CD4-positive, alpha-beta T cell treated with Interleukin-4 for 1 hour (primary cell): ENCODE measurements at places on chromosomes 12 and 14.

DNA sequence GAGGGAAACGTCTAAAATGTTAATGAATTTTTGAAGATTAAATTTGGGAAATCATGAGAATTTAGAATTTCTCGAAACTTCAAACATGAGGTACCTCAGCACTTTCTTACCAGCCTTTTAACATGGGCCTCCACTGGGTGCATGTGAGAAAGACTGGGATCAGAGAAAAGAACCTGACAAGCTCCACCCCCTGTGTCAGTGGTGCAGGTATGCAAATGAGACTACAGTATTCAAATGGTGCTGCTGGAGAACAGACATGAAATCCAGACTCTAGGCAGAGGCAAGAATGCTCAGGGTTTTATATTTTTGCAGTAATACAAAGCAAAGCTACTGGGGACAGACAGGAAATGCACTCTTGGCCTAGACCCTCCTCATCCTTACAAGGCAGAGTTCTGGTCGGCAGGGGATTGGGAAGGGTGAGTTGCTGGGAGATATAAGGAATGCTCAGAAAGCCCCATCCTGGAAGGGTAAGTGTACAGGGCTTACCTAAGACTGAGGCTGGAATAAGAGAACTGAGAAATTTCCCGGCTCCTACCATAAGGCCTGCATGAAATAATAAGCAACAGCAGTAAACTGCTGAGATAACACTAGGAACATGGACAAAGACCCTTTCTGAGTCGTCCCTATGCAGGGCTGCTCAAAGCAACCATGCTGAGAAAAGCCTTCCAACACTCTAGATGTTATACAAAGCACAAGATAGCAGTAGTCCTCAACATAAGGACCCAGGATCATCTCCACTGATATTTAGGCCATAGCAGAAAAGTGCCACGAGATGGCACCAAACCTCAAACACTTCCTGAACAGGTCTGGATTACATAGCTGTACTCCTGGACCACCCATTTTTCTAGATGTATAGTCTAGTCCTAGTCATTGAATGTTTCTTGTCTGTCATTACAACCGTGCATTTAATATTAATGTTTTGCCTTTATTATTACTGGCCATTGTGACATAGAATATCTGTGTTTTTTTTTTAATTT lies 260.8 kb downstream of the RASSF9 start:
- no peak for DNase-seq

- DNase-seq = no peak
Measured at GRCh38 chr12:15787778-15788177, 1.4 kb downstream of the EPS8 start.

- no peak for DNase-seq
Measured at GRCh38 chr12:59934486-59934885, 338.7 kb downstream of the SLC16A7 start.

GRCh38 chr14:105466531-105467248 lies 7.9 kb upstream of the CRIP2 start:
- no peak for DNase-seq

GRCh38 chr14:43677581-43677980 lies 829.5 kb downstream of the FSCB start:
- DNase-seq = no peak

GRCh38 chr12:132315507-132315906 lies 13.9 kb downstream of the GALNT9 start:
- no peak for DNase-seq

DNA sequence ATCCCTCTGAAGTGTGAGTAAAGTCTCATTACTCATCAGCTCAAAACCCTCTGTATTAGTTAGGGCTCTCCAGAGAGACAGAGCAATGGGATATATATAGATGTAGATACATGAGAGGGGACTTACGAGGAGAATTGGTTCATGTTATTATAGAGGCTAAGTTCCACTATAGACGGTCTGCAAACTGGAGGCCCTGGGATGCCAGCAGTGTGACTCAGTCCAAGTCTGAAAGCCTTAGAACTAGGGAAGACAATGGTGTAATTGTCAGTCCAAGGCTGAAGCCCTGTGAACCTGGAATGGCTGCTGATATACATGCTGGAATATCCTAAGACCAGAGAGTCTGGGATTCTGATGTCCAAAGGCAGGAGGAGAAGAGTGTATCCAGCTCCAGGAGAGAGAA lies 57.3 kb upstream of the CEP83 start:
- no peak for DNase-seq

- DNase-seq = no peak
Measured at GRCh38 chr14:32764131-32764530, 174.5 kb upstream of the NPAS3 start.
